ENCODE measurements at places on chromosomes 3 and 15.

GRCh38 chr15:93759629-93760028 lies 471.7 kb upstream of the MCTP2 start:
- DNase-seq, result no peak

DNA sequence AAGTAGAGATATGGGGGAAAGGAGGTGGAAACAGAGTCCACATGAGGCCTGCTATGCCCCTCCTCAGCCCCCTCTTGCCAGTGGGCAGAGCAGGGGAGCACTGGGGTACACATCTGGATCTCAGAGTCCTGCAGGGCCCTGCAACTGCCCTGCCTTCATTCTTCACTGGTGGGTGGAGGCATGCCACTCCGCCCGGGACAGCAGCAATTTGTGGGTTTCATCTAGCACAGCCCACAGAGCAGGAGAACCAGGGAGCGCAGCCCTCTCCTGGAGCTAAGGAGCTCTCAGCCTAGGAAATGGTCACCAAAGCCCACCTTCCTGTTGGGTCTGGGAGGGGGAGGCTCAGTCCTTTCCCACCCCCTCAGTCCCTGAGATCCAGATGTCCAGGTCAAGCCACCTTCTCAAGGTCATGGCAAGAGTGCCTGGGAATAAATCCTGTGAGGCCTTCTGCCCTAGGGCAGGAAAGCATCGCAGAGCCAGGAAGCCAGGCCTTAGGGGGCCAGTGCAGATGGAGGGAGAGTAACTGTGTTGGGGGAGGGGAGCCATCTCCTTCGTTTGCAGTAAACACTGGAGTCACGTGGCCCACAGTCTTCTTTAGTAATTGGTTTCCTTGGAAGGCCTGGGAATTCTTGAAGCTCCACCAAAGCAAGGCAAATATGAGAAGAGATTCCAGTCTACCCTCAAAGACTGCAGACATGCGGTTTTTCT lies 31.0 kb downstream of the ANP32A start:
- no peak for DNase-seq

DNA sequence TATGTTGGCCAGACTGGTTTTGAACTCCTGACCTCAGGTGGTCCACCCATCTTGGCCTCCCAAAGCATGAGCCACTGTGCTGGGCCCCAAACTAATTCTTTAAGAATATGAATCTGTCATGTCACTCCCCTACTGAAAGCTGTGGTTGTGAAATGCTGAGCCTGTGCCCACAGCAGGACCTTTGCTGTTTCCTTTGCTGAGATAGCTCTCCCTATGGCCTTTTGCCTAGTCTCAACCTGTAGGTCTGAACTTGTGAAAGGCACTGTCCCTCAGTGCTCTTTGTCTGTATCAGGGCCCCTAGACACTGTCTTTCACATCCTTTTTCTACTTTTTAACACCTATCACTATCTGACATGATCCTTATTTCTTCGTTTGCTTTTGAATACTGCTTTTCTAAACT lies 62.7 kb upstream of the CCR4 start:
- DNase-seq, result no peak

DNA sequence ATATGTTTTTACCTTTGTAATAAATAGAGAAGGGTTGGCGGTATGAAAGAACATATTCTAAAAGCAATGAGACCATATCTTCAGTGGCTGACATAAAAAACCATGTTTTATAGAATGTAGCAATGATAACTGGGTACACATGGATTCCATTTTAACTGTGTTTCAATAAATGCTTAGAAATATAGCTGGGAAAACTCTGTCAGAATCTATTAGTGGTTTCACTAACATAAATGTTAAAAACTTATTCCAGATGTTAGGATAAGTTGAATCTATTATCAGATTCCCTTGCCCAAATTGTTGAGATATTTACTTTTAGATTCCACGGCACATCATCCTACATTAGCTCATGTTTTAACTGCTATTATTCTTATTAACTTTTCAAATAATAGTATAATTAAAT lies 772.2 kb upstream of the ALCAM start:
- DNase-seq, result no peak

DNA sequence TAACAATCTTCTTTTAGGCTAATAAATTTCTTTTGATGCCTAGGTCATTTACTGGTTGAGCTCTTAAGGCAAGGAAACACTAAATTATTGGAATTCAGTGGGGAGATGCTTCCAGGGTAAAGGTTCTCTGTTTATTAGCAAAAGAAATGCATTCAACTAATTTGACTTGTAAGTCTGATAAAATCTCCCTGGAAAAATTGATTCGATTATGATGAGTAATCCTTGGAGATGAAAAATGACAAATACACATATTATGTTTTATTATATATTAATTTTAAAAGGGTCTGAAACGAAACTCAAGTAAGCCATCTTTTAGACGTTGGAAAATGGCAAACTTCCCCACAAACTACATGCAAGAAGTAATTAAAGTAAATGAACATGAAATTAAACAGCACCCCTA lies 328.0 kb downstream of the FOXP1 start:
- DNase-seq, result no peak

DNA sequence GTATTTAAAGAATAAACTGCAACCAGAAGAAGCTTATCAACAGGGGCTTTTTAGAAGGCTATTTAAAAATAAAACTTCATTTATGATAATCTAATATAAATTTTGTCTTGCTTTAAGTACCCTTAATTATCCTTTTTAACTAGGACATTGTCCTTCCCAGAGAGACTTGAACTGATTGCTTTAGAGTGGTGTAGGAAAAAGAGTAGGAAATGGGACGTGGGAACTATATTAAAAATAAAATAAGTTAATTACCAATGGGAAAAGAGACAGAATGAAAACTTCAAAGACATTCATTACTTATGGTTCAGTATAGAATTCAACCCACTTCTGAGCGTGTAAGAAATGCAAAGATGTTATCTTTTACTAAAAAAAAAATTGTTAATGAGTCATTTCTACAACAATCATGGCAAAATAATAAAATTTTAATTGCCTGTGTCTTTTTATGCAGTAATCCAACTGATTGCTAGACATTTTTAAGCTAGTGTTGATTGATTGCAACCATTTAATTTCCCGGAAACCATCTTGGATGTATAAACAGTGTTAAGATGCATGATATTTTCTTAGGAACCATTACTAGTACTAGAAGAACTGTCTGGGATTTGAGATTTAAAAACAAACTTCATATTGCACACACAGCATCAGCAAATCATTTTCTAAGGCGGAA lies 298.8 kb upstream of the UMPS start:
- no peak for DNase-seq

DNA sequence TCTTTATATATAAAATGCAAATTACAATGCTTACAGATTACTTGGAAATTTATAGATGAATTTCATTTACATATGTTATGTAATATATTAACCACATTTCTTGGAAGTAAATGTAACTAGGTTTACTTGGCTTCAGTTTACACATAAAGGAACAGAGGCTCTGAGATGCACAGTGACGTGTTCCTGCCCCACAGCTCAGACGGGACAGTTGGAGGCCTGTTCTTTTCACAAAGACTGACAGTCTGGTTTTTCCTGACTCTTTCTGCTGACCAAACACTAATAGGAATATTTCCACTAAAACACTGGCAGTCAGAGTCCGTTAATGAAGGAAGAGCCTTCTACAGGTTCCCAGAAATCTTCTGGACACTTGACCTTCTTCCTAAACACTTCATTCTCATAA lies 336.1 kb downstream of the MFSD1 start:
- DNase-seq, result no peak

DNA sequence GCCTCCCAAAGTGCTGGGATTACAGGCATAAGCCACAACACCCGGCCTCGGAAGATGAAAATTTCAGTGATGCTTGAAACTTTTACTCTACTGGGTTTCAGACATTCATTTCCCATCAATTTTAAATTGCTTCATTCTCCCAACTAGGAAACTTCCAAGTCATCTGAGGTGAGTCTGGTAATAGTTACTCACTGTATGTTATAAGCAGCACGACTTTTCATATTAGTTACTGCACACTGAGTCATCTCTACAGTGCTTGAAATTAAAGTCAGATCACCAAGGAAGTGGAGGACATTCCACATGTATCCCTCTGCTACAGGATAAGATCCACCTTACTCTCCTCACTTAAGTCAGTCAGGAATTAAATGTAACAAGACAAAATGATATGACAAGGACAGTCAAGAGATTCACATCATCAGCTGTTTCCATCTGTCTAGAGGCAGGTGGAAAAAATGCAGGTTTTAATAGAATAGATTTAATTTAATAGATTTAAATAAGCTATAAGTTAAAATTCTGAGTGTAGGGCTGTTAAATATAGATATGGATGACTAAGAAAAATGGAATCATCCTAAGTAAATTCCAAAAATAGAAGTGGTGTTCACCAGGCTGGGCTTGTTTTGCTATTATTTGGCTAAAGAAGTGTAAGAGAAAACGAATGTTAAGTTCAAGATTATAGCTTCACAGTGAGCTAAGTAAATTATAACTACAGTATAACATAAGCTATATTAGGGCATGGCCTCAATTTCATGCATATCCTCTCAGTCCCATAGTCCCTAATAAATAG lies 104.4 kb downstream of the TMCO5A start:
- DNase-seq, result no peak

GRCh38 chr15:77145370-77145769 lies 74.5 kb upstream of the TSPAN3 start:
- no peak for DNase-seq

GRCh38 chr15:75452364-75452864 lies 924 bp upstream of the SIN3A start:
- peak; percentile 92 for DNase-seq

DNA sequence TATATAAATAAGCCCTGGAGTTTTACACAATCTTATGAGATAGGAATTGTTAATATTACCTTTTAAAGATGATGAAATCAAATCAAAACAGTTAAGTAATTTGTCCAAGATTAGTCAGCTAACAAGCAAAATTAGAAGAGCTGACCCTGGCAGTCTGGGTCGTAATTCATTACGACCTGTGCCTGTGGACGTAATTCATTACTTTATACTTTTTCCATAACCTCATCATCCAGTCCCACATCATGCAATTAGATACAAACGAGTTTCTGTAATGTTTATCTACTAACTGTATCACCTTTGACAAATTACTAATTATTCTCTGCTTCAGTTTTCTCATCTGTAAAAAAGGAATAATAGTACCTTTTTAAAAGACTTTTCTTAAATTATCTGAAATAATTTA lies 665.9 kb downstream of the ZBBX start:
- DNase-seq, result no peak

DNA sequence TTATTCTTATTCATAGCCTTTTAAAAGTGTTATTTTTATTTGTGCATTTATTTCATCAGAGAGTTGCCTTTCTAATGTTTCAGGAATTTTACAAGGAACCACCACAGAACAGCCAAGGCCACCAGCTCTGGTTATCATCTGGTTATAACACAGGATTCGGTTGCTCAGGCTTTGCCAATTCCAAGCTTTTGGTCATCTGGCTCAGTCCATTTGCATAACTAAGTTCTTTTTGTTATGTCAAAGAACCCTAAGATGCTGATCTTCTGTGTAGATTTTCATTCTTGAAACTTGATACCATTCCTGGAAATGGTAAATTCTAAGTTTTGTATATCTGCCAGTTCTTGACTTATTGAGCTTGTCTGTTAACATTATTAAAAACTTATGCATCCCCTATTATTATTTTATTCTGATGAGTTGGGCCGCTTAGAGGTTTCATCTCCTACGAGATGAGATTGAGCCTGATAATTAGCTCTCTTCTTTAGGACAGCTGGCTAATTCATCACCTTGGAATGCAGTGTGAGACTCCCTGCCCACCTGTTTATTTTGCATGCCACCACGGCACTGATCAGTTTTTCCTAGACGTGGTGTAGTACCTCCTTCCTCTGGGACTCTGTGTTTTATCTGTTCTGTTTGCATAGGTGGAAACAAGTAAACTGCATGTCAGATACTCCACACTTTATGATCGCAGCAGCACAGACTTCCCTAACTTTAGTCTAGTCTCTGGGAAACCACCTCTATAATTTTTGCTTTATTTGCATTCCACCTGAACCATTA lies 264.8 kb downstream of the SLCO3A1 start:
- no peak for DNase-seq

DNA sequence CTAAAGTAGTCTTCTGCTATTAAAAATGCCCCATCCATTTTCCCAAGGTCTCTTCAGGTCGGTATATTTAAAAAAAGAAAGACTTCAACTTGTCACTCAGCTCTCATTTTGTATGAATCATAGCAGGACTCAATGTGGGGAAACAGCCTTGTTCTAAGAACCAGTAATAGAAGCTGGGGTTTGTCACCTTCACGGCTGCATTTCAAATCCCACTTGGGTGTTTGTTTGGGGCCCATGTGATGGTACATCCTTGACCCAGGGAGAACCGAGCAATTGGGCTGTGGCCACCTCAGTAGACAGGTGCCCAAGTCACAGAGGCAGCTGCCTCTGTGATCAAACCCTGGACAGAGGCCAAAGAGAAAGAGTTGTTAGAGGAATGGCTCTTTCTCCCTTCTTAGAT lies 70.3 kb upstream of the ARL8B start:
- no peak for DNase-seq

GRCh38 chr3:86481636-86482035 lies 509.3 kb downstream of the VGLL3 start:
- no peak for DNase-seq

- no peak for DNase-seq
Measured at GRCh38 chr3:179401561-179401960, 49.7 kb downstream of the GNB4 start.

DNA sequence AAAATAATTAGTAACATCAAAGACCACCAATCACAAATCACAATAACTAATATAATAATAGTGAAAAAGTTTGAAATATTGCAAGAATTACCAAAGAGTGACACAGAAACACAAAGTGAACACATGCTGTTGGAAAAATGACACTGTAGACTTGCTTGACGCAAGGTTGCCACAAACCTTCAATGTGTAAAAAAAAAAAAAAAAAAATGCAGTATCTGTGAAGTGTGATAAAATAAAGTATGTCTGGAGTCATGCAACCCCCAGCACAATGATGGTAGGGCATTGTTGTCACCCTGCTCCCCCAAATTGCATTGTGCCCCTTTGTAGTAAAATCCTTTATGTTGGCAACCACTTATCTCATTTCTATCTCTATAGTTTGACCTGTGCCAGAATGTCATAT lies 190.6 kb downstream of the PLCL2 start:
- DNase-seq, result no peak

- no peak for DNase-seq
Measured at GRCh38 chr3:153679714-153680113, 441.5 kb upstream of the ARHGEF26 start.

DNA sequence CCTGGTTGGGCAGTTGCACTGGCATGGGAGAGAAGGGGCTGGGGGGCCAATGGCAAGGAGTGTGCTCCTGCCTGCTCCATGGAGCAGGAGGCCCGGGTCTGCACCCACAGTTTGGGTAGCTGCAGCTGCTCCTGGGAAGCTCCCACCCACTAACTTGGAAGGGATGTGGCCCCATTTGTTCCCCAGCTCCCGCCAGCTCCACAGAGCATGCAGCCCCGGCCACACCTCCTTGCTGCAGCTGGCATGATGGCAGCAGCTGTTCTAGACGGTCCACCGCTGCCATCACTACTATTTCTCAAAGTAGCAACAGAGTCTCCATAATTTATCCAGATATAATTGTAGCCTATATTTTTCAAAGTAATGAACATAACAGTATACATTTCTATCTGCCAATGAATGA lies 65.8 kb downstream of the PIK3CB start:
- DNase-seq, result no peak
